ENCODE measurements at places on chromosomes 5 and 9. TPM values are rescaled to one million over a fixed set of nuclear protein-coding genes. Genes with fewer than 3 reads are reported as not detected.

Gene CDKN2B-AS1
- total RNA-seq: 0.99 TPM

DNA sequence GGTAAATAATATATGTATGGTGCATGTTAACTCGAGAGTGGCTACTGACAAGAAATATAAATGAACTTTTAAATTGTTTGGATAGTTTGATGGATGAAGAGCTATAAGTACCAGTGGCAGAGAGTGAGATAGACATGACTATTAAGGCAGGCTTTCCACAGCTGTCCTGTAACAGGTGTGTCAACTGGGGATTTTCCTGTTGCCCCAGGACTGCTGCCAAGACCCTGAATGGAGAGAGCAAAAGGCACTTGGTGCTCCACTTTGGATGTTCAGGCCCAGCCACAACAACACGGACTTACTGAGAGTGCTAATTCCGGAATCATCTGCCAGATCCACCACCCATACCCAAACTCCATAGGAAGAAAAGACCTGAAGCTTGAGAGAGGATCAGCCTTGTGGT is 215.1 kb downstream of the SEC61B start:
- no peak for DNase-seq

GRCh38 chr5:168992687-168993086 is 308.3 kb downstream of the SLIT3 start:
- no peak for DNase-seq

- DNase-seq: no peak
Measured at GRCh38 chr5:68680366-68680765, 413.4 kb upstream of the SLC30A5 start.

- no peak for DNase-seq
Measured at GRCh38 chr5:17304282-17304681, 86.9 kb downstream of the BASP1 start.
